ENCODE measurements at places on chromosomes 4 and X.

GRCh38 chr4:153318696-153319320 lies 25.7 kb upstream of the MND1 start:
- DNase-seq, result no peak

- DNase-seq, result no peak
Measured at GRCh38 chr4:94802091-94802490, 44.3 kb downstream of the BMPR1B start.

GRCh38 chr4:108030332-108030731 lies 40.6 kb downstream of the HADH start:
- no peak for DNase-seq

GRCh38 chrX:120452131-120452530 lies 17.0 kb downstream of the LAMP2 start:
- DNase-seq, result no peak

DNA sequence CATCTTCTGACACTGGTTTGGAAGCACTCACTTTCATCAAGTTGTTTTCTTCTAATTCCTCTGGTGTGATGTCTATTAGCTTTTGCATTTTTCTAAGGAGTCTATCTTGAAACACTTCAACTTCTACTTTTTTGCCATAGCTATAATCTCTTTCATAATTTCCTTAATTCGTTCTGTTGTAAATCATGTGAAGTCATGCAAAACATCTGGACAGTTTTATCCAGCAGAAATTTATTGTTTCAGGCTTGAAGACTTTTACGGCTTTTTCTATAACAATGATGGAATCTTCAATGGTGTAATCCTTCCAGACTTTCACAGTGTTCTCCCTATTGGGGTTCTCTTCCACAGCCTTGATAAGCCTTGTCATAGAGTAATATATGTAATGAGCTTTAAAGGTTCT lies 74.9 kb upstream of the PABPC4L start:
- DNase-seq, result no peak

DNA sequence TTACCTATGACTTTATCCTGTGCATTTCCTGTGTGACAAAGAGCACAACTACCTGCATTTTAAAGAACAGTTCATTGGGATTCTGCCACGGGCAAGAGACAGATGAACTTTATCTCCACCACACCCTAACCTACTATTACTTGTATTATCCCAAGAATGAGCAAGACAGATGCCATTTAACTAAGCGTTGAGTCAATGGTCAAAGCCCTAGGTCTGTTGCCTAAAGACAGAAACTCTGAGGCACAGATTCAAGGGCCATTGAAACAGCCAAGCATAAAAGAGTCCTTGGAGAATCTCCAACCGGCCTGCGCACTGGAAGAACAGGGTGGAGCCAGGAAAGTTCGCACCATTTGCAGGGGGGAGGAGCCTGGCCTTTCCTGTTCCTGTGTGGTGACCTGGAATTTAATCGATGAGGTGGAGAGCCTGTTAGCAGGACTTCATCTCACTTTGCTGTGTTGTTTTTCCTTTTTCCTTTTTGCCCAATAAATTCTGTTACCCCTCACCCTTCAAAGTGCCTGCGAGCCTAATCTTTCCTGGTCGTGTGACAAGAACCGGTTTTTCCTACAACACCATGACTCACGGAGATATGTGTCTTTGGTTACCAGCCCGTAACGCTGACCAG lies 146.4 kb upstream of the DIAPH2 start:
- no peak for DNase-seq

- DNase-seq, result peak; percentile 75
Measured at GRCh38 chrX:153922932-153923857, 2.9 kb downstream of the ARHGAP4 start.
